ENCODE measurements at places on chromosomes 3 and 15.

GRCh38 chr15:71804695-71805470, 5.5 kb upstream of the NR2E3 start:
- DNase-seq = no peak

GRCh38 chr3:194137008-194137505, 1.1 kb downstream of the HES1 start:
- DNase-seq = peak; percentile 7

- DNase-seq = no peak
Observed at GRCh38 chr3:4675704-4676103, 182.6 kb downstream of the ITPR1 start.

GRCh38 chr3:17936736-17937480, 194.5 kb upstream of the TBC1D5 start:
- no peak for DNase-seq

GRCh38 chr3:170469151-170470062, 50.7 kb downstream of the CLDN11 start:
- DNase-seq = no peak

DNA sequence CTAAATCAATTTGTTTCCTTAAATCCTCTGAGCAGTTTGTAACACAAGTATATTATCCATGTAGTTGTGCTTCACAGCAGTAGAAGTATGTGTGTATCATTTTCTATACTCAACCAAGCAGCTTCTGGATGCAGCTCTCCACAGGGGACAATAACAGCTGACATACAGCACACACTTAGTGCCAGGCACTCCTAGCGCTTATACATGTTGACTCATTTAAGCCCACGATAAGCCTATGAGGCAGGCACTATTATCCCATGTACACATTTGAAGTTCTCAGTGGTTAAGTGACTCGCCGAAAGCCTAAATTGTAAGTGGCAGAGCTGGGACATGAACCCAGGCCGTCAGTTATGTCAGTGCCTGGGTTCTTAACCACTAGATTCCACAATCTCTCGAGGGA, 20.3 kb upstream of the LPP start:
- DNase-seq = no peak

DNA sequence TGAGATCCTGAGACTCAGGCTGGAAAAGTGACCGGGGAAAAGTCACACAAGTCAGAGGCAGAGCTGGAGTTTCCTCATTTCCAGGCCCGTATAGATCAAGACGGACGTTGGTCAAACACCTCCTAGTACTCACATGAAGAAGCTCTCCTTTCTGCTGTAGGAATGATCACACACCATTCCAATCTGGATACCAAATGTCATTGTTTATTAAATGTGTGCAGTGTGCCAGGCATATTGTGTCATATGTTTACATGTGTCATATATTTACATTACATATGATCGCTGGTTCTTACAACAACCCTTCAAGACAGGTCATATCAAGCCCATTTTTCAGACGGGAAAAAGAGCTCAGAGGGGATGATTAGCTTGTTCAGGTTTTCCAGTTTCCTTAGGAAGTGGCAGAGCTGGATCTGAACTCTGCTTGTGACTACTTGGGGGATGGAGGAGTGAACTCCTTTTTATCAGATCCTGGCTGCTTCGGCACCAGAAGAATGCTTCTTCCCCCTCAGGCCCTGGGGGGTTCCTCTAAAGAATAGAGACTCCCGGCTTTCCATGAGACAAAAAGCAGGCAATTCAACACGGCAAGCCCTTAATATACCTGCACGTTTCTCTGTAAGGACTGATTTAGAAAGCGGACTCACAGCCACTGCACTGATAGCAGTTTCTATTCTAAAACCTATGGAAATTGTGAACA, 41.9 kb downstream of the FAM43A start:
- DNase-seq = no peak

DNA sequence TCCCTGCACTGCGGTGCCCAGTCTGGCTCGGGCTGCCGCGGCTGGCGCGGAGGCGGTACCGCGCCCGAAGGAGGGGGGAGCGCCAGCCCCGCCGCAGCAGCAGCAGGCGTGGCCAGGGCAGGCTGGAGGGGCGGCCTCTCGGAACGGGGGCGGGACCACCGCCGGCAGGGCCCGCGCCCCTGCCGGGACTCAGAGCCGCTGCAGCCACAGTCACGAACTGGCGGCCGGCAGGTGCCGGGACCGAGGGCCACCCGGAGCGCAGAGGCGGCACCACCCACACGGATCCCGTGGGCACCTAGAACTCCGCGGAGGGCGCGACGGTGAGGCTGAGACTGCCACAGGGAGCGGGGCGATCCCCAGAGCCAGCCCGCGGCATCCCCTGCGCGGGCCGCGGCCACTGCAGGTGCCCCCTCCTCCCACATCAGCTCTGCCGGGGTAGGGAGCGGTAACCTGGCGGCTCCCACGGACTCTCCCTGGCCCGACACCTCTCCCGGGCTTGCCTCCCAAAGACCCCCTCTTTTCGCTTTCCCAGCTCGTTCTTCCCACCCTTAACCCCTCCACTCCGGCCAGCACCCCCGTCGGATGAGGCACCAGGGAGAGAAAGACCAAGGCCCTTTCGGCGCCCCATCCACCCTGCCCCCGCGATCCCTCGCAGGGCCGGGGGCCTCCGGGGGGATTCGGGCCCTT, at the start of gene VWA5B2:
VWA5B2 (plus strand) TSS at position 192 of the 687 bp plus-strand sequence. CDS start 944 bp downstream, outside the sequence.
- peak; percentile 76 for DNase-seq
